ENCODE measurements at places on chromosomes 3 and 15.

- DNase-seq = no peak
Measured at GRCh38 chr3:195558602-195559001, 15.5 kb upstream of the PPP1R2 start.

DNA sequence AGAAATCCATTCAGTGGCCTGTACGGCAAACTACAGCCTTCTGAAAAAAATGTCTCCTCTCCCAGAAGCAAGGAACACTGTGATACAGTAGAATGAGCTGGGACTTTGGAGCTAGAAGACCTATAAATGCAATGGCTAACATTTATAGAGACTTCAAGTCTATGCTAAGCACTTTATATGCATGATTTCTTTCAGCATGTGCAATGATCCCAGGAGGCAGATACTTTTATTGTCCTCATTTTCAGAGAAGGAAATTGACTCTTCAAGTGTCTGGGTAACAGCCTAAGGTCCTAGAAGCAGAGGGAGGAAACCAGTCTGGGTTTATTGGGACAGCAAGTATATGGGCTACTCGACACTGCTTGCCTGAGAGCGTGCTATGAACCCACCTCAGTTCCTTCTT lies 140.9 kb downstream of the ALDH1A2 start:
- DNase-seq = no peak

GRCh38 chr3:127598841-127599570 lies 795 bp downstream of the MCM2 start:
- DNase-seq = no peak

DNA sequence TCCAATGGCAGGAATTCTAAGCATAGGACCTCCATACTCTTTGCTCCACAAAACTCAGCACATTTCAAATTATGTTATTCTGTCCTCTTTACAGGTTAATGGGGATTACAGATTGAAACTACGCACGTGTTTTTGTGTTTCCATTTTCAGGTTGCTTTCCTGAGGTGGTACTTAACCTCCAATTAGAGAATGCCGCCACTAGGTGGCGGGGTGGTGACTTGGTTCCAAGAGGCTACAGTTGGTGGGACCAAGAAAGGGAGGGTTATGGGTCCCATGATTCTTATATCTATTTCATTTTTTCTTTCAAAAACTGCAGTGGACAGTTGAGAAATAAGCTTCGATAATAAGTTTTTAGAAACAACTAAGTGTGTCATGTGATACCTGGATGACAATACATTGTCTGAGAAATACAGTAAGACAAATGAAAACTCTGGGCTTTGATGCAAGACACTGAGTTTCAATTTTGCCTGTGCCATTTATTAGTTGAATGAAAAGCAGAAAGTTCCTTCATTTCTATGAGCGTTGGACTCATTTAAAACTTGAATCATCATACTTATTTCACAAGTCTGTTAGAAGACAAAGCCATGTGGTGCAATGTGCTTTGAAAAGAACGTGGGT lies 539.0 kb downstream of the FGF12 start:
- DNase-seq = no peak

DNA sequence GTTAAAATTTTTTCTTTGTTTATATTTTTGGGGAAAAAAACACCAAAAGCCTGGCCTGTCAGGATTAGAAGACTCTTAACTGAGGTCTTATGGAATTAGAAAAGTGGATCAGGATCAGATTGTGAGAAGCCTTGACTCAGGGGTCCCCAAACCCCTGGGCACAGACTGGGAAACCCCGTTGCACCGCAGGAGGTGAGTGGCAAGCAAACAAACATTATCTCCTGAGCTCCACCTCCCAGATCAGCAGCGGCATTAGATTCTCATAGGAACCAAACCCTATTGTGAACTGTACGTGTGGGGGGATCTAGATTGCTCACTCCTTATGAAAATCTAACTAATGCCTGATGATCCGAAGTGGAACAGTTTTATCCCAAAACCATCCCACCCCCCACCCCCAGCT lies 117.2 kb downstream of the TCF12 start:
- DNase-seq = no peak

GRCh38 chr15:57503911-57504598 lies 87.6 kb upstream of the MYZAP start:
- no peak for DNase-seq

GRCh38 chr3:132911741-132912415 lies 126.3 kb upstream of the TMEM108 start:
- no peak for DNase-seq

- DNase-seq = no peak
Measured at GRCh38 chr3:170553788-170554757, 31.8 kb downstream of the SLC7A14 start.

- no peak for DNase-seq
Measured at GRCh38 chr3:178465260-178466180, 70.7 kb upstream of the KCNMB2 start.

Measured in esophagus squamous epithelium (tissue), 5 donors.